Kidney epithelial cell (primary cell): ENCODE measurements at places on chromosomes 16 and 17. TPM values are rescaled to one million over a fixed set of nuclear protein-coding genes. Genes with fewer than 3 reads are reported as not detected.

Gene PLCD3
- 54.5 and 61.9 TPM in 2 replicates for total RNA-seq

Gene ATAD5
- 2.8 and 3.8 TPM in 2 replicates for total RNA-seq

Gene ARL6IP1
- total RNA-seq, result 267 and 290 TPM in 2 replicates

Gene KCNJ16
- 4.1 and 4.7 TPM in 2 replicates for total RNA-seq

Gene SLC16A6
- 0.38 and 1.3 TPM in 2 replicates for total RNA-seq

Gene KRT31
- not detected in 2 replicates for total RNA-seq
